ENCODE measurements at places on chromosomes 4 and X.

DNA sequence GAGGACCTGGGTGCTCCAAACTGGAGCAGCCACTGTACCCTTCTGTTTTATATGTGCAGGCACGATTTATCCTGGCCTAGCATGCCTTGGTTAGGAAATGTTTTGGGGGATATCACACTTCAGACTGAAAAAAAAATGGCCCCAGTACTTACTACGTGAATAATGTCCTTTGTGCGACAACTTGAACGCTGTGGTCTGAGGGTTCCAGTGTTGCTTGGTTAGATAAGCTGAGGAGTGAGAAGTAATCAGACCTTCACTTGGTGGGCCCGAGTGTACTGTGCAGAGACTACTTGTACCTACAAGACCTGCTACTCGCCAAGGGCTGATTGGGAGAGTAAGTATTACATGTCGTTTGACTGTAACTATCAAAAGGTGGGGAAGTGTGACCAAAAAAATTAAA is 678 bp downstream of the DNAAF6 start:
- no peak for DNase-seq

DNA sequence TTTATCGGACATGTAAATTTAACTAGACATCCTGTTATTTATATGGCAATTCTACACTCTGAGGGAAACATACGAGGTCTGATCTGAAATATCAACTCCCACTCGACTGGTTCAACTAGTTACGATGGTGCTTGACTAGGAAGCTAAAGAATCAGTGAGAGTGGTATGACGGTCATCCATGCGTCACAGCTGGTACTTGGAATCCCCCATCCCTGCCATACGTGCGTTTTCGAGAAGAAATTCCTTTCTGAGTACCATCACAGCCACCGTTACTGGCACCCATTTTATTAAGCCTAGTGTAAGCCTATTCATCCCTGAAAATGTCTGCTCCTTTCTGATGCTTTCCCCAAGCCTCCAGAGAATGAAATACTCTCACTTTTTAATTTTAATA is 695 bp upstream of the PIGA start:
- no peak for DNase-seq

DNA sequence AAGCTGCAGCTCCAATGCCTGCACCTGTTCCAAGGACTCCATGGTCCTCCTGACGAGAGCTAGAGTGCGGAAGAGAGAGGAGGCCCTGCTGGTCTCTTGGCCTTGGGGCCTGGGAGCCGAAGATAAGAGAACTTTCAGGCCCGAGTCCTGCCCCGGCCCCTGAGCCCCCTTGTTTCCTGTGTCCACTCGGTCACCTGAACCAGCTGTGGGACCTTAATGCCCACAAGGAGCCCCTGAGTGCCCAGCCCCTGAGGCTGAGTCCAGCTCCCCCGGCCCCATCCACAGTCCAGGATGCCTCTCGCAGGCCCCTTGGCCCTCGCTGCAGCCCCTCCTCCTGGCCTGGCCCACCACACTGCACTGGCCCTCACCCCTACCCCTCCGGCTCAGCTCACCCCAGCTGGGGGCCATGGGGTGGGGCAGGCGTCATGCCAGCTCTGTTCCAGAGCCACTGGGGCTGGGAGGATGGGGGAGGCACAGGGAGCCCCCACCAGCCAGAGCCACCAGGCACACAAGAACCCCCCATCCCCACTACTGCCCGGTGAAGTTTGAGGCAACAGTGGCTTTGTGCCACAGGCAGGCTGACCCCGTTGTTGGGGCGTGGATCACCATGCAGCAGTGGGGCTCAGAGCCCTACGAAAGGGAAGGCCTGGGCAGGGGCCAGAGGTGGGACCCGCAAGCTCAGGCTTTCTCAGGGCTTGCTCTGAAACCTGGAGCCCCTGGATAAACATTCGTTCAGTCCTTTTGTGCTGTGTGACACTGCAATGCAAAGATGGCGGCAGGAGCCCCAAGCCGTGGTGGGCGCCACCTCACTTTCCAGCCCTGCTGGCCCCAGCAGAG is 14.1 kb downstream of the NAT8L start:
- DNase-seq, result no peak

GRCh38 chr4:137509855-137510282 is 22.4 kb downstream of the PCDH18 start:
- no peak for DNase-seq
